ENCODE measurements at places on chromosomes 16 and 17.

DNA sequence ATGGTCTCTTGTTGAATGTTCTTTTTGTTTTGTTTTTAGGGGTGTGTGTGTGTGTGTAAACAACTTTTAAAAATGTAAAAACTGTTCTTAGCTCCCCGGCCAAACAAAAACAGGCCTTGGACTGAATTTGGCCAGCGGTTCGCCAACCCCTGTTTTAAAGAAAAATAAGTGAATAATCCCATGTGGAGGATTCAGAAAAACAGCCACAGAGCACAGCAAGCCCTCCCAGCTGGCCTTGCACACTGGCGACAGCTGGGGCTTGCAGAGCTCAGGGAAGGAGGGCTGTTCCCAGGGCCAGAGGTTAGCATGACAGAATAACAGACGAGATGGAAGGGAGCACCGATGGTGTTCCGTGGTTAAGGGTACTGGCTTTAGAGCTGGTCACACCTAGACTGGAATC, 39.0 kb downstream of the EMP2 start:
- no peak for ATAC-seq

DNA sequence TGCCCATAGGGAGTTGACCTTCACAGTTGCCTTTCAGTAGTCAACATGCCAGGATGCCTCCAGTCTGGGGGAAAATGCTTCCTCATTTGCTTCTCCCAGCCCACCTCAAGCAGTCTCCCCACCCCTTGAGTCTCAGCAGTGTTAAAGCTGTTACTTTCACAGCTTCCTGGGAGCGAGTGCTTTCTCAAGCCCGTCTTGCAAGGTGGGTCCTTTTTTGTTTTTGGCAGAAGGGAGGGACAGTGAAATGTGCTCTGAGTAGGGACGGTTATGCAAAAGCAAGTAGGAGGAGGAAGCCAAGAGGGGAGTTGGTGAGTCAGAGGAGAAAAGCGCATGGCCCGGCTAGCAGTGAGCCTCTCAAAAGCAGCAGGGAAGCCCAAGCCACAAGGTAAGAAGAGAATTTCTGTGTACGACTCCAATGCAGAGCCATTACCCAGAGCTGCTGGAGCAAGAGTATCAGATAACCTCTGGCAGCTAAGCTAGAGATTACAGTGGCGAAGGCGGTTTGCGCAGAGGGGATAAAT, at the start of gene CHST4:
CHST4 (plus strand) TSS at position 316 of the 521 bp plus-strand sequence. CDS start 10,252 bp downstream, outside the sequence.
- ATAC-seq = peak; percentile 58

DNA sequence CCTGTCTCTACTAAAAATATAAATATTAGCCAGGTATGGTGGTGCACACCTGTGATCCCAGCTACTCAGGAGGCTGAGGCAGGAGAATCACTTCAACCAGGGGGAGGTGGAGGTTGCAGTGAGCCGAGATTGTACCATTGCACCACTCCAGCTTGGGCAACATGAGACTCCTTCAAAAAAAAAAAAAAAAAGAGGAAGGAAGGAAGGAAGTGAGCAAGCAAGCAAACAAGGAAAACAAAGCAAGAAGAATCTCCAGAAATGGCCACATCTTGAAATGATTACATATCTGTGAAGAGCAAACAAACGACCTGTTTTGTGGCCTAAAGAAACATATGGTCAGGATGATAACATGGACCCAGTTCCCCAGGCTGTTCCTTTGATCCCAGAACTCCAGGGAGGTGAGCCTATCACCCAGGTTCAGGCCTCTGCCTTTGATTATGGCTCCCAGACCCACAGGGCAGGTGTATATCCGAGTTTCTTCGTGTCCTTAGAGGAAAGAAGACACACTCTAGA, 8.9 kb downstream of the ACOX1 start:
- no peak for ATAC-seq

GRCh38 chr17:29613352-29613837, 9.3 kb downstream of the CORO6 start:
- no peak for ATAC-seq

GRCh38 chr16:49698931-49699840, 156.7 kb downstream of the ZNF423 start:
- no peak for ATAC-seq

DNA sequence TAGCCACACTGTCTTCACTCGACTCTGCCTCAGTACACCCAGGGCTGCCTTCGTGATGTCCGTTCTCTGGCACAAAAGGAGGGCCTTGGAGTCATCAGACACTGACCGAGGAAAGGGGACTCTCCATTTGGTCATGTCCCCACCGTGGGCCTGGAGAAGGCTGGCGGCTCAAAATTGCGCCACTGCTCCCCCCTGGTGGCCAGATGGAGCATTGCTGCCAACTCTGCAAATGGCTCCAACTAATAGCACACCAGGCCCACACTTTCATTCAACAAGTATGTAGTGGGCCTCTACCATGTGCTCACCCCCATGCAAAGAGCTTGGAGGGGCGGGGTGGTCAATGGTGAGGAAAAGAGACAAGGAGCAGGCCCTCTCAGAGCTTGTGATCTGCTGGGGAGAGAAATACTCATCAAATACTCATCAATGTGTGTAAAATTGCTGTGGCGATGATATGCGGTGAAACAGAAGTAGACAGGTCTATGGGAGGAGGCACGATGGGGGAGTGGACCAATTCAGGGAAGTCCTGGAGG, 5.2 kb upstream of the GRIN2C start:
- peak; percentile 63 for ATAC-seq

GRCh38 chr17:71969500-71969899, 151.3 kb upstream of the SOX9 start:
- no peak for ATAC-seq

DNA sequence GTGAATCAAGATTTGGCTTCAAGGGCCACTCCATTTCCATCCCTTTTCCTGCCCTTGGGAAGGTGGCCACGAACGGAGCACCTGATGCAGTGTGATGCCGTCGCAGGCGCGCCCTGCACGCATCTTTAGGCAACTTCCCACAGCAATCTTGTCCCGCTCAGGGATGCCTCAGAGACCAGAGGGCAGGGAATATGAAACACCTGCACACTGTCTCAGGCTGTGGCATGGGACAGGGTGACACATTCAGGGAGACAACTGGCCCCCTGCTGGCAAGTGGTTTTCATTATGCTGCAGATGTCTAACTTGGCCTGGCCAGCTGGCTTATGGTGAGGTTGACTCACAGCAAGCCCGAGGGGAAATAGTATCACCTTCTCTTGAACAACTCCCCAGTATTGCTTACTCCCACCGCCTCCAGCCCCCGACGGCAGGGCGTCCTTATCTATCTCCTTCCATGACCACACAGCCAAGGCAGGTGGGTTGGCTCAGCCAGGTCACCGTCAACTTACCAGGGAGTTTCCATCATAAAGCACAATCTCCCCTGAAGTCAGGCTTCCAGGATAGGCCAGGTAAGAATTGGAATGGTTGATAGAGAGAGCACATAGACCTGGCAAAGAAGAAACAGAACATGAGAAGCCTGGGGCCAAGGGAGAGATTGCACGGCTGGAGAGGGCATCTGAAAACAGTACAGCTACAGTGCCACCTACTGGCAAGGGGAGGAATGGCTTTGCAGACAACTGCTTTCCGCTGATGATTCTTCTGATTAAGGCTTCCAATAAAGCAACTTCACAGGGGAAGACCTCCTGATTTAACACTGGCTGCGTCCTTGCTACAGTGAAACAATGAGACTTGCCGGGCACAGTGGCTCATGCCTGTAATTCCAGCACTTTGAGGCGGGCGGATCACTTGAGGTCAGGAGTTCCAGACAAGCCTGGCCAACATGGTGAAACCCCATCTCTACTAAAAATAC, 21.1 kb downstream of the WIPI1 start:
- peak; percentile 74 for ATAC-seq

DNA sequence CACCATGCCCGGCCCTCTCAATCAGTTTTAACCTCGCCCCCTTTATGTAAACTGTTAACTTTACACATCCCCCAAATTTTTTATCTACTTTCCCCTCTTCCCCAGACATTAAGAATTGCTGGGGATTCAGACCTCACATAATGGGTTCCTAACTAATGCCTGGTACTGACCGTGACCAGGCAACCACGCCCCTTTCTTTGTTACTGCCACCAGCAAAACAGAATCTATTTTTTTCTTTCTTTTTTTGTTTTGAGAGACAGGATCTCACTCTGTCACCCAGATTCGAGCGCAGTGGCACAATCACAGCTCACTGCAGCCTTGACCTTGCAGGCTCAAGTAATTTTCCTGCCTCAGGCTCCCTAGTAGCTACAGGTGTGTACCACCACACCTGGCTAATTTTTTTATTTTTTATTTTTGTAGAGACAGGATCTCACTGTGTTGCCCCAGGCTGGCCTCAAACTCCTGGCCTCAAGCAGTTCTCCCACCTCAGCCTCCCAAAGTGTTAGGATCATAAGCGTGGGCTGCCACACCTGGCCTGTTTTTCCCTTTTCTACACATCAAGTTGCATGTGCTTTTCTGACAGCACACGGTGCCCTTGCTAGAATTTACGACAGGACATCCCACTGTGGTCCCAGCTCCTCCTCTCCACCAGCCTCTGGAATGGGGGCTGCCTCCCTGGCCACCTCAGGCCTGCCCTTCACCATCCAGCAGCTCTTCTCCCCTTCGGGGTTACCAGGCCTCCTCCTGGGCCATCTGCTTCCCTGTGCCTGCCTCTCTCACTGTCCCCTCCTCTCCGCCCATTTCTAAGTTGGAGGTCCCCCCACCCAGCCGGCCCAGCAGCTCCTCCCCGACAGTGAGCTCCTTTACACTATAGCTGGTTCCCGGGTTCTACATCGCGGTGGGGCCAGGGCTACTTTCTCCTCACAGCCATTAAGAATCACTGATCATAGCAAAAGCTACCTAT, 10.8 kb downstream of the CPNE2 start:
- ATAC-seq = no peak

- no peak for ATAC-seq
These were observed 4.8 kb upstream of the SIRT7 start for GRCh38 chr17:81922566-81923301.

GRCh38 chr16:57144027-57144426, 41.8 kb downstream of the PSME3IP1 start:
- ATAC-seq = no peak

GRCh38 chr17:20032636-20033035, 23.5 kb downstream of the SPECC1 start:
- no peak for ATAC-seq

- no peak for ATAC-seq
These were observed 9.7 kb downstream of the C16orf54 start for GRCh38 chr16:29736112-29736511.

- no peak for ATAC-seq
These were observed 29.9 kb downstream of the NKD1 start for GRCh38 chr16:50578137-50578536.

GRCh38 chr17:15351478-15351840, 10.1 kb upstream of the TEKT3 start:
- peak; percentile 5 for ATAC-seq

GRCh38 chr16:57092786-57093411, 516 bp downstream of the CPNE2 start:
- ATAC-seq = peak; percentile 49

GRCh38 chr16:77801817-77802216, 13.5 kb downstream of the VAT1L start:
- no peak for ATAC-seq

GRCh38 chr16:1466968-1467521, 7.8 kb downstream of the CLCN7 start:
- ATAC-seq = peak; percentile 55

GRCh38 chr16:52581530-52581929, 34.6 kb upstream of the TOX3 start:
- no peak for ATAC-seq

DNA sequence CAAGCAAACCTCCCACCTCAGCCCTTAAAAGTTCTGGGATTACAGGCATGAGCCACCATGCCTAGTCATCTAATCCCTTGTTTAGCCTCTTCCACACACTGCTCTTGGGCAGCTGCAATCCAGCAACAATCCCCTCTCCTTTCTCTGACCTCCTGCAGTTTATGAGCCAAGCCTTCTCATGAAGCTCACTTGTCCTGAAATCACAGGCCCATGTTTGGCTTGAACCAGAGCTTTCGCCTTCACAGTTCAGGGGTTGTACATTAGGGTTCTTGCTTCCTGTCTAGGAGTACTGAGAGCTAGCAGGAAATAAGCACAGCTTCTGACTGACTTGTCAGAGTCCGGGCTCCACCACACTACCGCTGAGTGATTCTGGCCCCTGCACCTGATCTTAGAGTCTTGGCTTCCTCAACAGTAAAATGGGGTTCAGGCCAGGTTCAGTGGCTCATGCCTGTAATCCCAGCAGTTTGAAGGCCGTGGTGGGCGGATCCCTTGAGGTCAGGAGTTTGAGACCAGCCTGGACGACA, 16.3 kb downstream of the ERAL1 start:
- ATAC-seq = no peak

DNA sequence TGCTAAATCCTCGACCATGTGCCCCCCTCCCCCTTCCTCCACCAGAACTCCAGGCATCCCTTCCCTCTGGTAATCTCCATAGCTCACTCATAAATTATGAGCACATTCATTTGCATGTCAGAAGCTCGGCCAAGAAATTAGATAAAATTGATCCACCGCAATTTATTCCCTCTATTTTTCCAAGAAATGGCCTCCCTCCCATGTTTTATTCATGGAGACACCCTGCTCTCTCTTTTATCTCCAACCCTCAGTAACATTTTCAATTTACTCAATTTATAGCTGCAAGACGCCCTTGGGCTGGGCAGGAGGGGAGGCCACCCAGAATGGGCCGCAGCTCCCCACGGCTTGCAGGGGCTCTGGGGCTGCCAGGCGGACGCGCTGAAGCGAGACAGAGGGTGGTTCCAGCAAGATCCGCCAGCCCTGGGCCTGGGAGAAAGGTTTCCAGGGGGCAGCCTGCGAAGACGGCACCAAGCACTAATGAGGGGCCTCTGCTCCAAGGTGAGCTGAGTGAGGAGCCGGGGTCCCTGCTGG, 54.7 kb upstream of the ZNF423 start:
- ATAC-seq = peak; percentile 91

- ATAC-seq = peak; percentile 33
These were observed 767 bp downstream of the SYNGR2 start for GRCh38 chr17:78168903-78169793.

GRCh38 chr17:70906808-70907207, 737.5 kb downstream of the KCNJ2 start:
- ATAC-seq = peak; percentile 96

DNA sequence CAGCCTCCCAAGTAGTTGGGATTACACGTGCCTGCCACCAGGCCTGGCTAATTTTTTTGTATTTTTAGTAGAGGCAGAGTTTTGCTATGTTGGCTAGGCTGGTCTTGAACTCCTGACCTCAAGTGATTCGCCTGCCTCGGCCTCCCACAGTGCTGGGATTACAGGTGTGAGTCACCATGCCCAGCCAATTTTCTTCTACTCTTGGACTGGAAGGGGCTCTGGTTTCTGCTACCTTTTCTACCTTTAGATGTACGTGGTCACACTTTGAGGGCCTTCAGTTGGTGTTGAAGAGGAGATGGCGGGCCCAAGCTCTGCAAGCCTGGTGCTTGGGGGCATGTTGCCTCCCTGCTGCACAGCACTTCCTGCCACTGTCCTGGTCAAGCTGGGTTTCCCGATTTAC, 173.6 kb downstream of the PRKCA start:
- ATAC-seq = no peak
